ENCODE measurements at places on chromosomes 4 and X.
A peak's percentile ranks its signal among the peaks of the same experiment; 100 is the strongest.

- DNase-seq: no peak
Measured at GRCh38 chr4:85697854-85698253, 222.9 kb downstream of the ARHGAP24 start.

GRCh38 chr4:161540265-161540664, 623.5 kb downstream of the FSTL5 start:
- DNase-seq: no peak

- no peak for DNase-seq
Measured at GRCh38 chr4:31084806-31085416, 364.7 kb downstream of the PCDH7 start.

GRCh38 chr4:2799224-2799911, 6.5 kb downstream of the SH3BP2 start:
- DNase-seq: no peak

GRCh38 chr4:138734746-138735145, 280.8 kb upstream of the NOCT start:
- no peak for DNase-seq

GRCh38 chr4:126757219-126757618, 875.5 kb upstream of the INTU start:
- no peak for DNase-seq

- DNase-seq: no peak
Measured at GRCh38 chrX:47297874-47298273, 65.1 kb downstream of the USP11 start.

GRCh38 chrX:72105436-72105835, 26.3 kb downstream of the RTL5 start:
- DNase-seq: no peak

DNA sequence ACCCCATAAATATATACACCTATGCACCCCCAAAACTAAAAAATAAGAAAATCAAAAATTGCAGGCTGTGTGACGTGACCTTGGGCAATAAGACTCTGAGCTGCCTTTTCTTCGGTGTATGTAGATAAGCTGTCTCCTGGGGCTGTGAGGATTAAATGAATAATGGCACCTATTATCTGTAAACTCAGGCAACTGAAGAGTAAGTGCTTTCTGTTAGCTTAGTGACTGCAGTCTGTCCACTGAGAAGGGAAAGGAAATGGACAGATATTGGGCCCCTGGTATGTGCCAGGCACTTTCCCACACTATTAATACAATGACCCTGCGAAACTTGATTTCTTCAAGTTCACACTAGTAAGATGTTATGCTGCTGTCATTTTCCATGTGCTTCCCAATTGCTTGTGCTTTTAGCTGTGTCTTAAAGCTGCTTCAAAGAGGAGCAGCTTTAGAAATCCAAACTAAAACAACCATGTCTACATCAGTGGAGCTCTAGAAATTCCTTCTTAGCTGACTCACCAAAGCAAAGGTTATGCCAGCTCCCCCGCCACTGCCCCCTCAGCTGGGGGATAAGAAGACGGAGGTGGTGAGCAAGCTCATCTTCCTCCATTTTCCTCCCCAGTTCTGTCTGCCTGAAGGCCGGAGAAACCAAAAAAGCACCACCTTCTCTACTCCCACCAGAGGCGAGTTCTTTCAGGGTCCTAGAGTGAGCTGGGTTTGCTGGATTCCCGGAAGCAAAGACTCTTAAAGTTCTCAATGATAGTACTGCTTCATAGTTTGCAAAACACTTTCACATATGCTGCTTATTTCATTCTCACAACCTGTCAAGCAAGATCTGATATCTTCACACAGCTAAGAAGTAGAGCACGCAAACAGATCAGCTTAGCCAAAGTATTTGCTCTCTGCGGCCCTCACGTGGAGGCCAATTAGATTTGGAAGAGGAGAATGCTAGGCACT, 8.8 kb upstream of the DGAT2L6 start:
- no peak for DNase-seq

DNA sequence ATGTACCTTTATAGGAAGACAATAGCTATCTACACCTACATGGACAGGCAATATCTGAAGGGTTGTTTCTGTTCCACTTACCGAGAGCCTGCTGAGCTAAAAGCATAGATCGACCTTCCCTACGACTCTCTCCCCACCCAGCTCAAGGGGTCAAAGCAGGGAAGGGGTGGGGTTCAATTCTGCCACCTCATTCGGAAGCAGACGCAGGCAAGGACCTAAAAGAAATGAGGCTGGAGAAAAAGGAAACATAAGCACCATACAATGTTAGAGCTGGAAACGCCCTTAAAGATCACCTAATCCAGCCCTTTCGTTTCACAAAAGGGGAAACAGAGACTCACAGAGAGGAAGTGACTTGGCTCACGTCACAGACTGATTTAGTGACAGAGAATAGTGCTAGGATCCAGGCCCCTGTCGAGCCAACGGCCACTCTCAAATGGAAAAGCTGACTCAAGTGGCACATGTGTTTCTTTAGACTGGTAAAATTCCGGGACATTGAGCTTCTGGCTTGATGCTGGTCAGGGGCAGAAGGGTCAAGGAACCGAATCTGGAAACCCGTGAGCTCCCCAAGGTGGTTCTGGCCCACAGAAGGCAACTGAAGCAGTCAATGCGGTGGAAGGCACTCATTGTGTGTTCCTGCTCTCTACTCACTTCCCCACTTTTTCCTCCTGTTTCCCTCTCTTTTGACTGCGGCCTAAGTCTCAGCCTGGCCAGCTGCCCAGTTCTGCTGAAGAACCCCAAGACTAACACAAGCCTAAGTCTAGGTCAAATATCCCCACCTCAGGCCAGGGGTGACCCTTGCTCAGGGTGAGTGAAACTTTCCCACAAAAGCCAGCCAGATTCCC, 7.5 kb downstream of the SEPTIN6 start:
- DNase-seq: no peak

DNA sequence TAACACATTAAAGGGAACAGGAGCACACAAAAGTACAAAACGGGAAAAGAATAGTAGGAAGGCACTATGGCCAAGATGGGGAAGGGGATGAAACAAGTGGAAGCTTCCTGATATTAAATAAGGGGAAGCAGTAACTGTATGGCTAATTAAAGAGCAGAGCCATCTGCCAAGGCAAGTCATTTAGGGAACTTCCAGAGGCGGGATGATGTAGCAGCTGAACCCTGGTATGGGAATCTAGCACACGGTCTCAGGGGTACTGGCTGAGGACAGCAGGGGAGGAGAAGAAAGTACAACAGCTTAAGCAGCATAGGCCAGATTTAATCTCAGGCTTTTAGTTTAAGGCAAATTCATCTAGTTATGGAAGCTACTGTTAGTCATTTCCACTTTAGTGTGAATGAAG, 59.1 kb downstream of the IGFBP7 start:
- DNase-seq: no peak

GRCh38 chr4:72938516-72938915, 131.0 kb downstream of the COX18 start:
- no peak for DNase-seq

GRCh38 chr4:83093060-83093640, 21.4 kb downstream of the PLAC8 start:
- DNase-seq: no peak

- DNase-seq: no peak
Measured at GRCh38 chr4:138263247-138263816, 21.2 kb upstream of the SLC7A11 start.

DNA sequence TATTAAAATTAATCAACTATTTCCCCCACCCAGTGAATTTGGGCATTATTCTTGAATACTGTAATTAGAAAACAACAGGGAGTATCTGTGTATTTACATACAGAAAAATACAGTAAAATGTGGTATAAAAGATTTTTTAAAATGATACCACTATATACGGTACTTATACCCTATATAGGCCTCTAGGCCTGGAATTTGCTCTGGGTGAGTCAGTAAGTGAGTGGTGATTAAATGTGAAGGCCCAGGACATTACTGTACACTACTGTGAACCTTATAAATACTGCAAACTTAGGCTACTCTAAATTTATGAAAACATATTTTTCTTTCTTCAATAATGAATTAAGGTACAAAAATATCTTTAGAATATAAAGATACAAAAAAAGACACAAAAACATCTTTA, 6.3 kb upstream of the CSN3 start:
- no peak for DNase-seq

GRCh38 chr4:180560896-180561295, 1682.3 kb upstream of the TENM3 start:
- no peak for DNase-seq

DNA sequence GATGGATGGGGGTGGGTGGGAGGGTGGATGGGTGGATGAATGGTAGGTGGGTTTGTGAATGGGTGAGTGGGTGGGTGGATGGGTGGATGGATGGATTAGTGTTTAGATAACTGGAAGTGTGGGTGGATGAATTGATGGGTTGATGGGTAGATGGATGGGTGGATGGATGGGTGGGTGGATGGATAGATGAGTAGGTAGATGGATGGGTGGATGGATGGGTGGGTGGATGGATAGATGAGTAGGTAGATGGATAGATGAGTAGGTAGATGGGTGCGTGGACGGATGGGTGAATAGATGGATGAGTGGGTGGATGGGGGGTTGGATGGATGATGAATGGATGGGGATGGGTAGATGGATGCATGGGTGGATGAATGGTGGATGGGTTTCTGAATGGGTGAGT, 20.3 kb upstream of the ASMTL start:
- DNase-seq: no peak

GRCh38 chrX:1484638-1485019, 31.9 kb upstream of the ASMTL start:
- no peak for DNase-seq

DNA sequence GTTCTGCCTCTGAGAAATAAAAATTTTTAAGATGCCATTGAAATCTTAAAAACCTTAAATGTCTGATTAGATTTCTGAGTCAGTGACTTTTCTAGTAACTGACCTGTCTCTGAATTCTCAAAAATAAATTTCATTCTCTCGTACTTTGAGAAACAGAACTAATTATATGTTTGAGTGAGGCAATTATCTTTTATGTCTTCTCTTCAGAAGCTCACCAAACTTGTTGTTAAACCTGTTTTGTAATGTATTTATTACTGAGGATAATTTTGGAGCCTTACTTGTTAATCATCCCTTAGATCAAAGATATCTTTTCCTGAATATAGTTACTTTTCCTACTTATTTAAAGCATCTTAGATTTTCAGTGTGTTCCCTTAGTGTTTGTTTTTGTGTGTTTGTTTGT, 64.5 kb upstream of the MMAA start:
- DNase-seq: no peak

GRCh38 chrX:143757375-143757774, 36.8 kb upstream of the SPANXN2 start:
- DNase-seq: no peak

DNA sequence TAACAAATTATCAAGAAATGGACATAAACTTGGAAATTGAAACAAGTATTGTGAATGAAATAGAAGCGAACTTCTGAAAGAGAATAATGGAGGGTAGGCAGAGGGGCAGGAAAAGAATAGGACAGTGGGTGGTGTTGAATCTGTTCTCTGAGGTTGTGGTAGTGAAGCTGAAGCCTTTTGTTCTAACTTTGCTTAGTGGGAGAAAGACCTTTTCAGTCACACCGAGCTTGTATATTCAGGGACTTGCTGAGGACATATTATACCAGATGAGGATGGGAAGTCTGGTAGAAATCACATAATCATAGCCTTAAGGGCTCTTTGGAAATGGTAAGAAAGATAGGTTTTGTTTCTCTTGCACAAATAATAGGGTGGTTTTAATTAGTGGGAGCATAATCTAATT, 115.4 kb upstream of the NDST4 start:
- no peak for DNase-seq

DNA sequence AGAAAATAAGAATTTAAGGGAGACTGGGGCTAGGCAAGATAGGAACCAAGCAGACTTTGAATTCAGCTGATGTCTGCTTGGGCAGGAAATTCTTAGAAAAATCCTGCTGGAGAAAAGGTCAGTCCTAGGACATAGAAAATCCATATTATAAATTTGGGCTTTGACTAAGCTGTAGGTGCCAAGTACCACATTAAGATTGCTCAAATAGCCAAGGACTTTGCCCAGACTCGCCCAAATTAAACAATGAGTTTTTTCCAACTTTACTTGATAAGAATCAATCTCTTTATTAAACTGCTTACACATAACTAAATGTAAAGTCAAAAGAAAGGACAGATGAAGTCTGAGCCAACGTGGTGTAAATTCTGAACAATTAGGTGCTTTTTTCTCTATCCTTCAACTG, 95.4 kb downstream of the FUNDC1 start:
- DNase-seq: no peak

DNA sequence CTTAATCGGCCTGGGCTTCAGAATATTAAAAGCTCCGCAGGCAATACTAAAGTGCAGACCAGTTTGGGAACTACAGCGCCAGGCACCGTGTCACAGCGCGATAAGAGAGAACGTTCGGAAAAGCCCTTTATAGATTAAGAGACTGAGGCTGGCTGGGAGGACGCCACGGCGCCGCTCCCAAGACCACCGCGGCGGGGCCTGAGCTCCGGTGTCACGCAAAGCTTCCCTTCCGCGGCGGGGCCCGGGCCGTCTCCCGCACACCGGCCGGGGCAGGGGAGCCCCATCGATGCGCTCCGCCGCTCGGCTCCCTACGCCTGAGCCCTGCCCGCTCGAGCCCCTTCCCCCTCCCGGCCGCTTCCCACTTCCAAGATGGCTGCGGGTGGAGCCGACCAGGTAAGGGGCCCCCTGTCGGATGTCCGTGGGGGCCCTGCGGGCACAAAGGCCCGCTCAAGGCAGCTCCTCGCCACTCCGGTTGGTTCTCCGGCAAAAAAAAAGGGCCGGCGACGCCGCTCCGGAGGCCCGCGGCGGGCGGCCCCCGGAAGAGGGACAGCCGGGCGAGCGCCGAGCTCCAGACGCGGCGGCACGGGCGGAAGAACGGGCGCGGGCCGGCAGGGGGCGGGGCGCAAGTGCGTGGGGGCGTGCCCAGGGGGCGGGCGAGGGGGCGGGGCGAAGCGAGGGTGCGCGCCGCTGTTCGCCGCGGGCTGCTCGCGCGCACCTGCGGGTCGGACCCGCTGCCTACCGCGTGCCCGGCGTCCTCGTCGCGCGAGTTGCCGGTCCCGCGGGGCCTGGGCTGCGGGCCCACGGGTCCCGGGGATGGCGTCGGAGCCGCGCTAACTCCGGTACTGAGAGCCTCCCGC, at the start of gene TBC1D14:
Gene TBC1D14 (plus strand): TSS at position 714 of the 857 bp plus-strand sequence. CDS start 13,564 bp downstream, outside the sequence.
- DNase-seq: peak; percentile 78

GRCh38 chr4:47010912-47011446, 17.6 kb upstream of the GABRA4 start:
- no peak for DNase-seq

DNA sequence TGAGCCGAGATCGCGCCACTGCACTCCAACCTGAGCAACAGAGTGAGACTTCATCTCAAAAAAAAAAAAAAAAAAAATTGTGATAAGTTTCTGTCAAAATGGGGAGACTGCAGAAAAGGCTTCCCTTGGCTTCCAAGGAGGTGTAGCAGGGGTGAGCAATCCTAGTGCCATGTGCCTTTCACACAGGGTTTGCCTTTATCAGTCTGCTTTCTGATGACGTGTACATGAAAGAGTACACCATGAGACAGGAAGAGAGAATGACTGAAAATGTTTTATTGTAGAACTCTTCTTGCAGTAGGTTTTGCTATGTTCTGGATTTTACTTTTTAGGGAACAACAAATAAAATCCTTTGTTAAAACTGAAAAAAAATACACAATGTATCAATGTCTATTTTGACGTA, 23.4 kb upstream of the ZFP42 start:
- DNase-seq: no peak

Measured in stimulated activated CD4-positive, alpha-beta T cell treated with anti-CD3 and anti-CD28 coated beads, Interleukin-1b, Interleukin-23, amount 100 ng/mL, for 1 hour (primary cell).